ENCODE measurements at places on chromosomes 2 and 18.
A peak's percentile ranks its signal among the peaks of the same experiment; 100 is the strongest.

GRCh38 chr2:191443446-191443845 lies 198.2 kb downstream of the MYO1B start:
- DNase-seq, result no peak

- DNase-seq, result no peak
These were observed 24.4 kb upstream of the RAB31 start for GRCh38 chr18:9683418-9684396.

- no peak for DNase-seq
These were observed 2.9 kb upstream of the NPPC start for GRCh38 chr2:231928901-231929725.

DNA sequence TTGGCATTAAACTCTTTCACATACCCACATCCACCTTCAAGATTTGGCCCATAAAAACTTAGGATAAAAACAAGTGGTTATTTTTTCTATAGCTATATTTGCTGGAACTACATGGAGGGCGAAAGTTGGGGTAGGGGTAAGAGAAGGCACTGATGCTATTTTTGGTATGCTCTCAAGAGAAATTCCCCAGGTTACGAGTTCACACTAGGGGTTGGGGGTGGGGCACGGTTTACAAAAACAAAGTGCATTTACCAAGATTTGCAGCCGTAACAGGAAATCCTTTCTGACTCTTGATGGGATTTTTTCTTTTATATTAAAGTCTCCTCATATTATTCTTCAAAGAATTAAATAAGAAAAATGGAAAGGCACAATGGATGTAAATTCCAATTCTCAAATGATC lies 6.8 kb downstream of the SERPINE2 start:
- no peak for DNase-seq

- DNase-seq, result peak; percentile 40
These were observed 116.8 kb downstream of the SPTBN1 start for GRCh38 chr2:54572636-54573536.

All from T-helper 9 cell (primary cell).